ENCODE measurements at places on chromosomes 2 and 18.

GRCh38 chr2:209095432-209095831, 328.4 kb upstream of the MAP2 start:
- DNase-seq: no peak

DNA sequence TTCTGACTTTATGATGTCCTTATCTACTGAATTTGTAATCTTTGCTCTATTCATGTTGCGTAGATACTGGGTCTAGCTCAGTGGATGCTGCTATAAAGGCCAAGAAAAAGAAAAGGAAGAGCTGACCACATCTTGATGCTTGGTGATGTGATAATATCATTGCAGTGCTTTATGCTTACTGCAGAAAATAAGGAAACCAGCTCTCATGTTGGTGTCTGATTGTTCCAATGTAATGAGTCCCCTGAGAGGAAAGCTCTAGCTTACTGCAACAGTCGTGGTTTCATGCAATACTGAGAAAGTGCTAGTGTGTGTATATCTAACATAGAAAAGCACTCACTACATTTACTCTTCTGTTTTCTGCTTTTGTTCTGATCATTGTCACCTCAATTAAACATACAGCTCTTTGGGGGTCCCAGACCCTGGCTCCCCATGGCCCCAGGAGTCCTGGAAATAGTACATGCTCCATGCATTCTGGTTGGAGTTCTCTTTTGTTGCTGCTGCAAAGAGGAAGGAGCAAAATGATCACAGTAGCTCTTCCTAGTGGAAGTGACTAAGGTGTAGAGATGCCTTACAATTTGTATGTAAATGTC, 338.8 kb downstream of the CYRIA start:
- DNase-seq: no peak

- DNase-seq: no peak
Measured at GRCh38 chr2:199589306-199589705, 131.6 kb upstream of the SATB2 start.

GRCh38 chr18:39806525-39806924, 2148.5 kb upstream of the PIK3C3 start:
- DNase-seq: no peak

- no peak for DNase-seq
Measured at GRCh38 chr2:55896633-55897032, 26.9 kb downstream of the EFEMP1 start.

- no peak for DNase-seq
Measured at GRCh38 chr2:229343661-229344060, 72.6 kb upstream of the PID1 start.

DNA sequence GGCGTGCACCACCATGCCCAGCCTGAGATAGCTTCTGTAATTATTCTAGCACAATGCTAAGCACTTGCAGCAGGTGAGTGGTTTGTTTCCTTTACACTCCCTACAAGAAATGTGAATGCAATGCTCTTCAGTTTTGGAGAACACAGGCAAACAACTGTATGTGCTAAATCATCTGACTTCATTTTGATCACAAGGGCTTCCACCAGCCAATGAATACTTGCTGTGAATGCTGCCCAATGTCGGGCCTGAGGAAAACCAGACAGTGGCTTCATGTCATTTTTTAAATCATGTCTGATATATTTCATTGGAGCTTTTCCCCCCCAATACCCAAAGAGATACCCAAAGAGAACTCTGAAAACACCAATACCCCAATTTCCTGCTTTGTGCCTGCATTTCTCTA, 155.6 kb upstream of the XPO1 start:
- DNase-seq: no peak

DNA sequence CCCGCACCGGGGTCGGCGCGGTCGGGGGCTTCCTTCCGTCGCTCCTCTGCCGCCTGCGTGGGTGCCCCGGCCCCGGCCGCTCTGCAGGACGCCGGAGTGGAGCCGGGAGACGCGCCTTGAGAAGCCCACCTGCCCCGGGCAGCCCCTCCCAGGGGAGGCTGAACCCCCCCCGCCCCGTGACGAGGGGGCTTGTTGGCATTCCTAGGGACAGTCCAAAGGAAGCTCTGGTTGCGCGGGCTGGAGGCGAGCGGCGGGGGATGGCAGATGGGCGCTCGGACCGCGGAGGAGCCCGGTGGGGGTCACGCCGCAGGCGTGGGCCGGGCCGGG, 133.5 kb upstream of the MGAT5 start:
- DNase-seq: peak; percentile 53

GRCh38 chr2:241255542-241256167, 59.8 kb downstream of the HDLBP start:
- no peak for DNase-seq

DNA sequence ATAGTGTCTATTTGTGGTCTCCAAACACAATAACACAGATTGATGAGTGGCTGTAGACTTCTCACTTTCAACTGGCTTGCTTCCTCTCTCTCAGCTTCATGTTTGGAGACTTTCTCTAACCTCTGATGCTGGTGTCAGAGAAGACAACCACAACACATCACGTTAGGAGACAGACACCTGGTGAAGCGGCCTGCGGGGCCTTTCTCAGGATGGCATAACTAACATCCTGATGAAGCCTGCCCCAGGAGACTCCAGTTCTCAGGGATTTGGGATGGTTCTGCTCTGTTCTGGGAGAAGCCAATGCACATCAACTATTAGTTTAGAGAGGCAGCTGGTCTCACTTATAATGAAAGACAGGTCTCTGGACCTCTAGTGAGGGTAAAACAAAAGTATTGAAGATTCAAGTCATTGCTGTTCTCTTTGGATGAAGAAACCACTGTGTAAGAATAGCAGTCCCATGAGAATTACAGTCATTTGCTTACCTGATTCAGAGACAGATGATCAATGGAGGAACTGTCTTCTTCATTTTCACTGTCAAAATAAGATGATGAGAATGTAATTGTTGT, 2.0 kb downstream of the IL1A start:
- no peak for DNase-seq

DNA sequence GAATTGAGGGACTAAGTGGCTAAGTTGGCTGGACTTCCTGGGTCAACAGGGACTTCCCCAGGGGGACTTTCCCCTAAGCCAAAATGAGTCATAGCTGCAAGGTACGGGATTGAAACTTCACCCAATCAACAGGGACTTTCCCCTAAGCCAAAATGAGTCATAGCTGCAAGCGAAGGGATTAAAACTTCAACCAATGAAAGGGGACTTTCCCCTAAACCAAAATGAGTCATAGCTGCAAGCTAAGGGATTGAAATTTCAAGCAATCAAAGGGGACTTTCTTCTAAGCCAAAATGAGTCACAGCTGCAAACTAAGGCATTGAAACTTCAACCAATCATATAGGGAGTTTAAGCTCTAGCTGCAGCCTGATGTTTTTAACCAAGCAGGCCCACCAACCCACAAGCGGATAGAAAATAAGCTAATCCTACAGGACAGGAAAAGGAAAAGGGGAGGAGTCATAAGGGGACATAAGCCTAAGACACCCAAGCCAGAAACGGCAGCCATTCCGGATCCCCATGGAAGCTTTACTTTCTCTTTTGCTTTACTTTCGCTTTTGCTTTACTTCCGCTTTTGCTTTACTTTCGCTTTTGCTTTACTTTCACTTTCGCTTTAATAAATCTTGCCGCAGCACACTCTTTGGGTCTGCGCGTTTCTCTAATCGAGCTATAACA, 1375.4 kb upstream of the CELF4 start:
- no peak for DNase-seq

DNA sequence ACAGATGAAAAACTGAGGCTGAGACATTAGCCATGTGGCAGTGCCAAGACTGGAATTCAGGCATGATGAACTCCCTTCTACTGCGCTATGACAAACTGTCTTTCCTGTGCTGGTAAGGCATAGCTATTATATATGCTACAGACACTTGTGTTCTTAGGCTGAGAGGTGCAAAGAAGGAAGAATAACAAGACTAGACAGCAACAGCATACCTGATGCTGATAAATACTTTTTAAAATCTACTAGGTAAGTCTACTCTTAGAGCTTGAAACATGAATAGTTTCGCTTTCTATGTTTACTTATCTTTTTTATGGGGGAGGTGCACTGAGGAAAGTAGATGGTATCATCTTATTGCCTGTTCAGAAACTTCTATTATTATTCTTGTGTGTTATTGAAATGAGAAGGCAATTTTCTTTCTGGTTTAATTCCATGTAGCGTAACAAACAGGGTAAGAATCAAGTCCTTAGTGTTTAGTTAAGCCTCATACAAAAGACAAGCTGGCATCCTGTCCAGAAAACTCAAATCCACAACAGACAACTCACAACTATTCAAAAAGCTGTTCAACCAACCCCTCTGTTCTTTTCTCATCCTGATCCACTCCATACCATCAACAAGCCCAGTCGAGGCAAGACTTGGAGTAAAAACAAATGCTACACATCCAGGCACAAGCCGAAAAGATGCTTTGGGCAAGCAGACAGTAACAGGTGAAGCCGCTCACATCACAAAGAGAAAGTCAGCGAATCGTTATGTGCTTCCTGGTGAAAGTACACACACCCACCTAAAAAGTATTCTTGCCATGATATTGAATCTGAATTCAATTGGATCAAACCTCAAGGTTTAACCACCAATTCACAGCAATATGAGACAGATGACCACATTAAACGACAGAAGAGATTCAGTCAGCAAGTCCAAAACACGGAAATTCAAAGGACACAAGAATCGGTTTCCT, 1.5 kb downstream of the TTC32 start:
- DNase-seq: no peak

DNA sequence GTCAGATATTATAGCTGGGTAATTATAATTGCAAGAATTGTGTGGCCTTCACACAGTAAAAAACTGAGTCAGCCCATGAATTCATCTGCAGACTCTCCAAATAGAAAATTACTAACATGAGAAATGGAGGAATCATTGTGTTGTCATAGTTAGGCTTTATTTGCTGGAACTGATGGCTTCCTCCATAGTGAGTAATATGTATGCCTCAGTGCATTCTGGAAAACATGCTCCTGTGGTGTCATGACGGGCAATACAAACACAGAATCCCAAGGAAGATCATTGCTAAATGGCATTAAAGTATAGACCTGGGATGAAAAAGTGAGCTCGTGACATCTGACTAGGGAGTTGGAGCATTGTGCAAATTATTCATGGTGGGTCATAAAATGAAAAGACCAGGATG, 23.6 kb upstream of the NMS start:
- DNase-seq: no peak

GRCh38 chr2:79120194-79120713, at the start of gene REG1A:
Gene REG1A (plus strand): TSS chr2:79120488. CDS start chr2:79120862, 374 bp downstream.
- no peak for DNase-seq

DNA sequence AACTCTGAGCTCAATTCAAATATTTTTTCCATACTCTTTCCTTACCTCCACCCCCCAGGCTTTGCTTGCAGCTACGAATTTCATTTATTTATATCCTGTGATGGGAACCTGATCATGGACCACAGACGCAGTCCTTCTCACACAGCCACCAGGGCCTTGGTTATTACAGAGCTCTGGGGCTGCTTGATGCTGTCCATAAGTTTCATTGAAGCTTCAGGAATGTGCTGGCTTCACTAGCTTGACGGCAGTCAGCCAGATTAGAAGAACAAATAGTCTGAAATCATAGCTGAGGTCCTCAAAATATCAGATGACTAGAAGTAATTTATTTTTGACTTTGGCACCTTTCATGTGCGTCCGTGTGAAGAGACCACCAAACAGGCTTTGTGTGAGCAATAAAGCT, 104.9 kb downstream of the VWA3B start:
- DNase-seq: no peak

DNA sequence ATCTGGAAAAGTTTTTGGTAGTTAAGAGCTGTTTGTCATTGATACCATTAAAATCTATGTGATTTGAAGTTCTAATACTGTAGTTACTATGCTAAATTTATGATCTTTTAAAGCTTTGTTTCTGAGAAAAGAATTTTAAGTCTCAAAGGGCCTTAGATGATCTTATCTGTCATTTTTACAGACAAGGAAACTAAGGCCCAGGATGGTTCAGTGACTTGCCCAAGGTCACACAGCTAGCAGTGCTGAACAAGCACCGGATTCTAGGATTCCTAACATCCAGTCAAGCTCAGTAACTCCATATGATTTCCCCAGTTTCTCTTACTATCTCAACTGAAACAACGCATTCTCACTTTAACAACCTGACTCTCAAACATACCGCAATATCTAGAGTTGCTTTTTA, 37.7 kb downstream of the PELI1 start:
- DNase-seq: no peak

DNA sequence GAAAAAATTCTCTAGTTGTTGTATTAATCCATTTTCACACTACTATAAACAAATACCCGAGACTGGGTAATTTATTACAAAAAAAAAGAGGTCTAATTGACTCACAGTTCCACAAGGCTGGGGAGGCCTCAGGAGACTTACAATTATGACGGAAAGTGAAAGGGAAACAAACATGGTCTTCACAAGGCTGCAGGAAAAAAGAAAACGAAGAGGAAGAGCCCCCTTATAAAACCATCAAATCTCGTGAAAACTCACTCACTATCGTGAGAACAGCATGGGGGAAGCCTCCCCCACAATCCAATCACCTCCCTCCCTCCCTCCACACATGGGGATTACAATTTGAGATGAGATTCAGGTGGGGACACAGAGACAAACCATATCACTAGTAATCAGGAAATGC, 61.7 kb upstream of the SPTBN1 start:
- no peak for DNase-seq

All from iPS-NIHi11 (cell line).